Effector memory CD4-positive, alpha-beta T cell (primary cell): ENCODE measurements at places on chromosomes 2 and 18.

GRCh38 chr2:229314117-229314516, 43.0 kb upstream of the PID1 start:
- no peaks in the 10 kb centered on the region for H3K36me3 ChIP-seq
- no peak for DNase-seq
- H3K27ac ChIP-seq, result no peak overlapping the region

DNA sequence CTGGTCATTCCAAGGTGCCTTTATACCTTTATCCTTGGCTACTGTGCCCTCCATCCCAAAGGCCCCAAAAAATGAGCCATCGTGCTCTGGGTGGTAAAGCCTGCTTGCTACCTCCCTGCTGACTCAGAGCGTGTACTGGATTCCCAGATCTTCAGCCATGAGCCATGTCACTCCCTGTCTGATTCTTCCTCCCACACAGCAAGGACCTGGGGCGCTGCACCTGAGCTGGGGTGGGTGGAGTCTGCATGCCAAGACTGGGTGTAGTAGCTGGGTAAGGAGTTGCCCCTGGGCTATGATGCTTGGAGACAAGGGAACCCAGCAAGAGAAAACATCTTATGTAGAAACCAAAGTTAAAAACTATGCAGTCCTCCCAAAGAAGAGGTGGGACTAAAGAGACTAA, 37.2 kb upstream of the APCDD1 start:
- H3K27ac ChIP-seq, result no peak overlapping the region
- H3K36me3 ChIP-seq, result no peaks in the 10 kb centered on the region
- H3K4me3 ChIP-seq, result no peak overlapping the region

- H3K4me3 ChIP-seq, result no peak overlapping the region
- no peaks in the 10 kb centered on the region for H3K36me3 ChIP-seq
These were observed 1325.0 kb upstream of the CDH2 start for GRCh38 chr18:29501952-29502351.

DNA sequence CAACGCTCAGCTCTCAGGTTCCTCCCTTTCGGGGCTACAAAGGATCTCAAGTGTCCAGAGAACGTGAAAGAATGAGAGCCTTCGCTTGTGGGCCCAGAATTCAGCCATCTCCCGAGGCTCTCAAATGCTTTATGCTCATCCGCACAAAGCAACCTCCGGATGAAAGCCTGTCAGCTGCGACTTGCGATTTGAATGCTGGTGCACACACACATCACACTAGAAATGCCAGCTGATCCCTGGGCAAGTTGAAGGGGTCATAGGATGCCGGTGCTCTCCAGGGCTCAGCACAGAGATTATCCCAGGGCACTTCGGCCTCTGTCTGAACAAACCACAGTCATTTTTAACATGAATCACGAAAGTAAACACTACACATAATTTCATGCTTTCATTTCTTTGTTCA, 141.8 kb upstream of the MYT1L start:
- no peak overlapping the region for H3K4me3 ChIP-seq
- no peaks in the 10 kb centered on the region for H3K36me3 ChIP-seq
- H3K27me3 ChIP-seq, result no peaks in the 10 kb centered on the region
- no peak overlapping the region for H3K27ac ChIP-seq
- H3K4me1 ChIP-seq, result no peaks in the 10 kb centered on the region

GRCh38 chr18:11320986-11321385, 171.6 kb upstream of the PIEZO2 start:
- H3K27me3 ChIP-seq, result no peaks in the 10 kb centered on the region
- no peaks in the 10 kb centered on the region for H3K36me3 ChIP-seq
- DNase-seq, result no peak
- no peak overlapping the region for H3K27ac ChIP-seq

DNA sequence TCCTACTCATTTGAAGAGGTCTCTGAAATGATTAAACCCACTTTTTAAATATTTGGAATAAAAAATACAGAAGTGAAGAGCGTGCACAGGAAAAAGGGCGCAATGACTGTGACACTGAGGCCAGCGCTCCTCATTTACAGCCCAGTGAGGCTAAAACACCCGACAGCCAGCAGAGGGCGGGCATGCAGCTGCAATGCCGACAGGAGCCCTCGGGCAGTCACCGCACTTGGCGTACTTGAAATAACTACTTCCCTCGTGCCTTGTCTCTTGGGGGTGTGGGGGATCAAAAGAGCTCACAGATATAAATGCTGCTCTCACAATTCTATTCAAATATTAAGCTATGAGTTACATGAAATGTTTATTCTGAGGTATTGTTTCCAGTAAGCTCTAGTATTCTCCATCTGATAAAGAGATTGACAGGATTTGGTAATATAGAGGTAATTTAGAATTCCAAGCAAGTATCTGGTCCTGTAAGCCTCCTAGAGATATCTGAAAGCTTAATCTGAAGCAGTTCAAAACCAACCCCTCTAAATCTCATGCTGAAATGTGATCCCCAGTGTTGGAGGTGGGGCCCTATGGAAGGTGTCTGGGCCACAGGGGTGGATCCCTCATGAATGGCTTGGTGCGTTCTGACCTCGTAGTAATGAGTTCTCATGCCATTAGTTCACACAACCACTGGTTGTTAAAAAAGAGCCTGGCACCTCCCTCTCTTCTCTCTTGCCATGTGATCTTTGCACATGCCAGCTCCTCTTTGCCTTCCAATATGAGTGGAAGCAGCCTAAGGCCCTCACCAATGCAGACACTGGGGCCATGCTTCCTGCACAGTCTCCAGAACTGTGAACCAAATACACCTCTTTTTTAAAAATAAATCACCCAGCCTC, 93.6 kb downstream of the ZAP70 start:
- no peak overlapping the region for H3K4me3 ChIP-seq
- H3K36me3 ChIP-seq, result peaks cover 40% of the 10 kb centered on the region
- no peak overlapping the region for H3K27ac ChIP-seq
- no peaks in the 10 kb centered on the region for H3K4me1 ChIP-seq

DNA sequence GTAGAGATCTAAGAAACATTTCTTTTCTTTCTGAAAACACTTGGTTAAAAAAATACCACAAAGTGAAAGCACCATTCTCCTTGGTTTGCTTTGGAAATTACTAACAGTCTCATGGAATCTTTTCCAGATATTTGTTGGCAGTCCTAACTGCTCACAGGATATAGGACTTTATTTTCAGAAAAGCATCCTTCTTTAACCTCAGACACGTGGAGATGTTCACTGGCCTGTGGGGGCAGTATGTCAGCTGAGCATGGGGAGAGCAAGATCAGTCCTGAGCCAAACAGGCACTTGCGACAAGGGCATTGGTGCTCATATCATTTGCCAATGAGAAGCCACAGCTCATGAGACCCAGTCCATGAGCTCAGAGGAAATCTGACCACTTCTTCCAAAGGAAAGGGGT, 371.9 kb downstream of the NBAS start:
- H3K27ac ChIP-seq, result no peak overlapping the region
- no peaks in the 10 kb centered on the region for H3K27me3 ChIP-seq
- H3K36me3 ChIP-seq, result peaks cover 22% of the 10 kb centered on the region
- no peak for DNase-seq
- H3K4me1 ChIP-seq, result no peaks in the 10 kb centered on the region
- no peak overlapping the region for H3K4me3 ChIP-seq

DNA sequence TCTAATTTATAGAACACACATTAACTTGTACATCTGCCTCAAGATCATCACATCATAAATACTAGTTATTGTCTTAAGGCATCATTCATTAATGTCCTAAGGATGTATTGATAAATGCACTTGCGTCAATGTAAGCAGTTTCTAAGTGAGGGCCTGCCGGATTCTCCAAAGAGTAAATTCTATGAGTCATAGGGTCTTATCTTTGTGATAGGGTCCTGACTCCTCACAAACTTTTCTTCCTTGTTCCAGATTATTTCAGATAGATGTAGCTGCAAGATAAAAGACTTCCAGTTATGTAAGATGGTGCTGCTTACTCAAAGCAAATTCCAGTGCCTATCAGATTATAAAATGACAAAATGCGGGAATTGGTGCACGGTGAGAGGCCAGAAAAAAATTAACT, 315.0 kb upstream of the SLC39A10 start:
- H3K27ac ChIP-seq, result no peak overlapping the region
- no peaks in the 10 kb centered on the region for H3K27me3 ChIP-seq
- no peak for DNase-seq

DNA sequence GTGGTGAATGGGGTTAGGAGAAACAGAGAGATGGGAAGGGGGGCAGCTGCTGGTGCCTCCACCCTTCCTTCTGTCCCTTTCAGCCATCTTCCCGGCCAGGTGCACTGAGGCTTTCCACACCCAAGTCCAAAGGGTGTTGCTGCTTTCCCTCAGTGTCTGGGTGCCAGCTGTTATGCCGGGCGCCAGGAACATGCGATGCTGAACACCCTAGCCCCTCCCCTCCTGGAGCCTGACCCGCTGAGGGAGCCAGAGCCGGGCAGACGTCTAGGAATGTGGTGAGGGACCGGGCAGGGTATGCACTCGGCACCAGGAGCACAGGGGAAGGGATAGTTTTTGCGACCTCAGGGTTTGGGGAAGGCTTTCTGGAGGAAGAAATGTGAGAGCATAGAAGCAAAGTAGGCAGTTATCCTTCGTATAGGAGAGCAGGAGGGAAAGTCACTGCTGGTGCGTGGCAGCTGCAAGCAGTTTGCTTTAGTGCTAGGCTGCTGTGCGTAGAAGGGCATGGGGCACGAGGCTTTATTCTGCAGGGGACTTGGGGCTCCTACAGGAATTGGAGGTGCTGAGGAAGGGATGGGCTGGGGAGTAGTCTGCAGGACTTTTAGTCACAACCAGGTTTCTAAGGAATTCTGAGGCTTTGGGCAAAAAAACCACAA, 147.7 kb downstream of the TSN start:
- no peak for DNase-seq
- no peaks in the 10 kb centered on the region for H3K27me3 ChIP-seq
- H3K27ac ChIP-seq, result no peak overlapping the region
- no peaks in the 10 kb centered on the region for H3K36me3 ChIP-seq
- H3K4me3 ChIP-seq, result no peak overlapping the region

GRCh38 chr2:219523031-219523671, 8.9 kb downstream of the ASIC4 start:
- peaks cover 12% of the 10 kb centered on the region for H3K4me1 ChIP-seq
- H3K4me3 ChIP-seq, result no peak overlapping the region
- H3K36me3 ChIP-seq, result no peaks in the 10 kb centered on the region
- no peak overlapping the region for H3K27ac ChIP-seq

DNA sequence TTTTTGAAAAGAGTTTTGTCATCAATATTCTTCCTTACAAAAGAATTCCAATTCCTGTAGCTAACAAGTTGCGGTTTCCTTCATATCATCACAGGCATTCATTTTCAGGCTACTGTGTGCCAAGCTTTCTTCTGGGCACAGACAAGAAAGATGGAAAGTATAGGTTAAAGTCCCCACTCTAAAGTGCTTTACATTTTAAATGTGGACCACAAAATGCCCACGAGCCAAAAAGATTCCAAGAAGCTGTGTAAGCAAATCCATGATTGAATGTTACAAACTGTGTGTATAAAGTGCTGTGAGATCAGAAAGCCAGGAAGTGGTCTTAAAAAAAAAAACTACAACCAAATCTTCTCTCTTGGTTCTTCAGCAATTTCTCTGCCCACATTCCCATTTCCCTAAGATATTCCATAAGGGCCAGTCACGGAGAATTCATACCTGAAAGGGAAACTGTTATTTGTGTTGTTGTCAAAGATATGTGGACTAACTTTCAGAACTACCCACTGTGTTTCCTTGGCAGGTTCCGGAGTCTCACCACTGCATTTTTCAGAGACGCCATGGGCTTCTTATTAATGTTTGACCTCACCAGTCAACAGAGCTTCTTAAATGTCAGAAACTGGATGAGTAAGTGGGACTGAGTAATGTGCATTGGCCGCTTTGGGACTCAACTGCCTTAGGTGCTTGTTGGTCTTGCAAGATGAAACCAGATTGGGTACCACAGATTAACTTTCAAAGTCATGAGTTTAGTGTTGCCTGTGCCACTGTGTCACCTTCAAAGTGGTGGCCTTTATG, 55.7 kb downstream of the RAB27B start:
- H3K27me3 ChIP-seq, result no peaks in the 10 kb centered on the region
- no peaks in the 10 kb centered on the region for H3K36me3 ChIP-seq
- DNase-seq, result no peak
- H3K27ac ChIP-seq, result no peak overlapping the region
- no peaks in the 10 kb centered on the region for H3K4me1 ChIP-seq

DNA sequence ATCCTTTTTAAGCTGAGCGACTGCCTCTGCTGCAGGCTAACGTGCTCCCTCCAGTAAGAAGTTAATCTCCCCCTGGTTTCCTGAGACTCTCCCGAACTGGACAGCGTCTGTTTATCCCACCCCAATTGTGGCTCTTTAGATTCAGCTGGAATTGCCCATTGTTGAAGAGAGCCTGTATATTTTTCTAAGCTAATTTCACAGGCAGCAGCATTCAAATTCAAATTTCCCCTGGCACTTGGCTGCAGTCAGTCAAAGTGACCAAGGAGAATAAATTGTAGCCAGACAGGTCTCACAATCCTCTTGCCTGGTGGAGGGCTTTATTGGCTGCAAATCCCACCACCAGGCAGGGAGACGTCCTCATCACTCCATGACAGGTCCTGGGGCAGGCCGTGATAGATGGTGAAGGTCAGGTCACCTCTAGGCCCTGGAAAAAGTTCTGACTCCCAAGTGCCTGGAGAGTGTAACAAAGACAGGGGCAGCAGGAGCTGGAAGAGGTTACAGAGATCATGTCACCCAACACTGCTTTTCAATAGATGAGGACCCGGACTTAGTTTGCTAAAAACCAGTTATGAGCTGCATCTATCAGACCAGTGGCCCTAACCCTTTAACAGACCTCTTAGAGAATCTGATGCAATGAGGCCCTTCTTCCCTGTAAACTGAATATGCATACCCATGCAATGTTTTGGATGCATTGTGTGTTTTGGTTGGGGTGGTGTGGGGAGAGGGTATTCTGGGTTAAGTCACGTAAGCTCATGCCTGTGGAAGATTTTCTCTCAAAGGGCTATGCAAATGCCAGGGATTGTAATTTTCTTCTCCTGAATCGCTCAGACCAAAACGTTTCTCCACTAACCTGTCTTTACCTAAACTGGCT, 32.3 kb upstream of the C18orf32 start:
- no peak overlapping the region for H3K27ac ChIP-seq
- no peaks in the 10 kb centered on the region for H3K4me1 ChIP-seq
- no peak overlapping the region for H3K4me3 ChIP-seq
- H3K27me3 ChIP-seq, result no peaks in the 10 kb centered on the region
- H3K36me3 ChIP-seq, result no peaks in the 10 kb centered on the region

DNA sequence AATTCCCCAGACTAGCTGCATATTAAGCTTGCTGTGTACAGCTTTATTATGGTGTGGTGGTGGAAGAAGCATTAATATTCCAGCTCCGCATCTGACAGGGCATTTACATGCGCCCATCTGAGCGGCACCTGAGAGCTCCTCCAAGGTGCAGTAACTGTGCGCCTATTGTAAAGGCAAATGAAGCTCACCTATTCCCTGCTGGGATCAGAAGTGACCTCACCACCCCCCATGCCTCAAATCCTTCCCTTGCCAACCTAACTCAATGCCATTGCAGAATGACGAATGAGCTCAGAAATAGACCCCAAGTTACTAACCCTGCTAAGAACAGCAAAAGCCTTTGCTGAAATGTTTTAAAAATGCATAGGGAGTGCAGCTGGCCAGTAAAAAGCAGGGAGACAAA, 14.3 kb downstream of the BCL11A start:
- no peaks in the 10 kb centered on the region for H3K4me1 ChIP-seq
- no peak for DNase-seq
- H3K27ac ChIP-seq, result no peak overlapping the region
- H3K27me3 ChIP-seq, result peaks cover 1% of the 10 kb centered on the region

- no peaks in the 10 kb centered on the region for H3K36me3 ChIP-seq
- H3K4me3 ChIP-seq, result no peak overlapping the region
- no peak overlapping the region for H3K27ac ChIP-seq
- no peaks in the 10 kb centered on the region for H3K27me3 ChIP-seq
- DNase-seq, result no peak
These were observed 447.5 kb upstream of the FSIP2 start for GRCh38 chr2:185291035-185291647.

GRCh38 chr2:142734770-142735169, 142.7 kb upstream of the KYNU start:
- DNase-seq, result no peak
- no peak overlapping the region for H3K27ac ChIP-seq
- H3K4me1 ChIP-seq, result no peaks in the 10 kb centered on the region
- no peaks in the 10 kb centered on the region for H3K36me3 ChIP-seq
